Fibroblast of gingiva (primary cell): ENCODE measurements at places on chromosomes 4 and X.

DNA sequence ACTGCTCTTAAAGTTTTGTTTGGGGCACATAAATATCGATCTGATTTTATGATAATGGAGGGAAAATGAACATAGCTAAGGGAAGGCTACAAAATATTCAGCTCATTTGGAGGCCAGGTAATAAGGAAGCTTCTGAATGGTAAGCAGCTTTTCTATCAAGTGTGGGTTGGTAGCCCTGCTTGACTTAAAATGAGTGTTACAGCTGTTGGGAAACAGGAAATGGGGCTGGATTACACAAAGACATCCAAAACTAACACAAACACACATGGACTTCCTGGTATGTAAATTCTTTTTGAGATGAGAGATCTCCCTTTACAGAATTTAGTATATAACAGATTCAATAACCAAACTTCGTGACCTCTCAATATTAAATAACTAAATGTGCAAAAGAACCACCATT lies 58.0 kb downstream of the FGF16 start:
- DNase-seq: peak; percentile 64

GRCh38 chr4:5143306-5143861 lies 92.1 kb downstream of the STK32B start:
- DNase-seq: no peak

GRCh38 chr4:54440394-54441136 lies 211.5 kb downstream of the PDGFRA start:
- DNase-seq: peak; percentile 16

DNA sequence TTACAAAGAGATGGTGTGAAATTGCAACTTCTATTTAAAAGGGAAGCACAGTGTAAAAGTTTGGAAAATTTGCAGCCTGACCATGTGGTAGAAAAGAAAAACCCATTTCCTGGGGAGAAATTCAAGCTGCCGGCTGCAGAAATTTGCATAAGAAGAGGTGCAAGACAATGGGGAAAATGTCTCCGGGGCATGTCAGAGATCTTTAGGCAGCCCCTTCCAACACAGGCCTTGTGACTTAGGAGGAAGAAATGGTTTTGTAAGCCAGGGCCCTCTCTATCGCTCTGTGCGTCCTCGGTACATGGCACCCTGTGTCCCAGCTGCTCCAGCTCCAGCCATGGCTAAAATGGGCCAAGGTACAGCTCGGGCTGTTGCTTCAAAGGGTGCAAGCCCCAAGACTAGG lies 40.4 kb downstream of the CCDC158 start:
- DNase-seq: no peak

- peak; percentile 83 for DNase-seq
Observed at GRCh38 chrX:44474410-44474809, 68.2 kb downstream of the FUNDC1 start.

DNA sequence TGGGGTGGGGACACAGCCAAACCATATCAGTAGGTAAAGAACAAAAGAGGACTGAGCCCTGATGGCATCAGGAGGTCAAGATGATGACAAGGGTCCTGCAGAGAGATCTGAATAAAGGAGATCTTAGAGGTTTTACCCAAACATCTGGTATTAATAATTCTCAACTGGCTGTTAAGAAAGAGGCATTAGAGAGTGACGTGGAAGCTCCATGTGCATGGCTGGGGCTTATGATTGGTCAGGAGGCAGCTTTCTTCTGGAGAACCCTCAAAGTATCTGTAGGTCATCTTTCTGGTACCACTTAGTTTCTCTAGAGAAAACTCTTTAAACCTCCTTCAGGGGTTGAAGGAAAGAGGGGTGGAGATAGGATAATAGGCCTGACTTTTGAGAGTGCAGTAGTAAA lies 18.7 kb downstream of the MGST2 start:
- DNase-seq: peak; percentile 62

- peak; percentile 62 for DNase-seq
Observed at GRCh38 chr4:187006189-187006618, 282.5 kb upstream of the FAT1 start.

- DNase-seq: peak; percentile 3
Observed at GRCh38 chr4:161554372-161554990, 609.3 kb downstream of the FSTL5 start.

DNA sequence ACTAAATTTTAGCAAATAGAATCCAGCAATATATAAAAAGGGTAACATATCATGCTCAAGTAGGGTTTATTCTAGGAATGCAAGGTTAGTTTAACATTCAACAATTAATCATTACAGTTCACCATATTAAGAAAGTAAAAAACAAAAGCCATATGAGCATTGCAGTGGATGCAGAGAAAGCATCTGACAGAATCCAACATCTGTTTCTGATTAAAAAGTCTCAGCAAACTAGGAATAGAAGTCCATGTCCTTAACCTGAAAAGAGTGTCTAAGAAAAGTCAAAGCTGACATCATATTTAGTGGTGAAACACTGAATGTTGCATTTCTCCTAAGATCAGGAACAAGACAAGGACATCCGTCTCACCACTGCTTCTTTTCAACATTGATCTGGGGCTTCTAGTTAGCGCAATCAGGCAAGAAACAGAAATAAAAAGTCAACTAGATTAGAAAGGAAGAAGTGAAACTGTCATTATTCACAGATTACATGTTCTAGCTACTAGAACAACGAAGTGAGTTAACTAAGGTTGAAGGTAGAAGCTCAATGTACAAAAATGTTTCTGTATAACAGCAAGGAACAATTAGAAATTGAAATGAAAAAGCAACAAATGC lies 49.3 kb downstream of the MRPL1 start:
- peak; percentile 50 for DNase-seq

- DNase-seq: no peak
Observed at GRCh38 chr4:123671636-123672404, 275.2 kb downstream of the SPRY1 start.

- DNase-seq: no peak
Observed at GRCh38 chrX:13023567-13023966, 20.9 kb downstream of the FAM9C start.

- DNase-seq: no peak
Observed at GRCh38 chrX:125622899-125623298, 303.2 kb downstream of the TEX13C start.

- peak; percentile 10 for DNase-seq
Observed at GRCh38 chr4:86223472-86223871, 136.4 kb downstream of the MAPK10 start.

DNA sequence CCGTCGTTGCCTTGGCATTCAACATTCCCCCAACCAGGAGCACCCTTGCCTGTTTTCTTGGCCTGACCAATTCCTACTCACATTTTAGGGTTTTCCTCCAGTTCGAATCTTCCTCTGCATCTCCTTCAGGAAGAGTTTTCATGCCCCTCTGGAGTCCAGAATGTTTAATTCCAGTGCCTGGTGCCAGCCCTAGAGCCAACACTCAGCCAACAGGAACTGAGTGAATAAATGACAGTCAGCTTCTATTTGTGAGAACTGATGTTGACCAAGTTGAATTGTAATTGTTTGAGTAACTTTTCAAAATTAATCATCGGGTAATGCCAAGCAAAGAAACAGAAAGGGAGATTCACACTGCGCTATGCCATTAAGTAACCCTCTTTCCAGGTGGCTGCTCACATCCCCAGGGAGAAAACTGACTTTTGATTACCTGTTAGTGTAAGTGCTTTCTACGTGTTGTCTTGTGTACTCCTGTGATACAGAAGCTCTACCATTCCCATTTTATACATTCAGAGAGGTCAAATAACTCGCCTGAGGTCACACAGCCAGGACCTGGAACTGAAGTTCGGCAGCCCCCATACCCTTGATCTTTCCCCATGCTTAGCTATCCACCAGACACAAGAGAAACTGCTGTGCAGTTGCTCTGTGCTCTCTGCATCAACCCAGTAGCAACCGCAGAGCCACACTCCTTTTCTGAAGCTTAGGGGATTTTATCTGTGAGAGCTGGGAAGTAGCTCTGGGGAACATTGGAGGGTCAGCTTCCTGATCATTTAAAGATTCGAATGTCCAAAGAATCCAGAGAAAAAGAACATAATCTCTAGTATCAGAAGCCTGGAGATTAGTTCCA lies 19.0 kb upstream of the SLC2A9 start:
- no peak for DNase-seq

GRCh38 chr4:26765515-26765914 lies 95.1 kb upstream of the STIM2 start:
- no peak for DNase-seq

GRCh38 chr4:156294577-156294976 lies 340.9 kb upstream of the CTSO start:
- peak; percentile 53 for DNase-seq

- no peak for DNase-seq
Observed at GRCh38 chrX:8848441-8848840, 47.3 kb upstream of the FAM9A start.

- peak; percentile 63 for DNase-seq
Observed at GRCh38 chrX:68945603-68946228, 116.9 kb downstream of the EFNB1 start.
